Umbilical cord (tissue), 2 donors: ENCODE measurements at places on chromosomes 1 and 21. TPM values are rescaled to one million over a fixed set of nuclear protein-coding genes. Genes with fewer than 3 reads are reported as not detected.

GRCh38 chr1:109659997-109660690, 4.2 kb downstream of the GSTM4 start:
- DNase-seq, result no peak

The C1QTNF12 gene
- not detected for total RNA-seq

The TEDDM1 gene
- 4.6 TPM for total RNA-seq

DNA sequence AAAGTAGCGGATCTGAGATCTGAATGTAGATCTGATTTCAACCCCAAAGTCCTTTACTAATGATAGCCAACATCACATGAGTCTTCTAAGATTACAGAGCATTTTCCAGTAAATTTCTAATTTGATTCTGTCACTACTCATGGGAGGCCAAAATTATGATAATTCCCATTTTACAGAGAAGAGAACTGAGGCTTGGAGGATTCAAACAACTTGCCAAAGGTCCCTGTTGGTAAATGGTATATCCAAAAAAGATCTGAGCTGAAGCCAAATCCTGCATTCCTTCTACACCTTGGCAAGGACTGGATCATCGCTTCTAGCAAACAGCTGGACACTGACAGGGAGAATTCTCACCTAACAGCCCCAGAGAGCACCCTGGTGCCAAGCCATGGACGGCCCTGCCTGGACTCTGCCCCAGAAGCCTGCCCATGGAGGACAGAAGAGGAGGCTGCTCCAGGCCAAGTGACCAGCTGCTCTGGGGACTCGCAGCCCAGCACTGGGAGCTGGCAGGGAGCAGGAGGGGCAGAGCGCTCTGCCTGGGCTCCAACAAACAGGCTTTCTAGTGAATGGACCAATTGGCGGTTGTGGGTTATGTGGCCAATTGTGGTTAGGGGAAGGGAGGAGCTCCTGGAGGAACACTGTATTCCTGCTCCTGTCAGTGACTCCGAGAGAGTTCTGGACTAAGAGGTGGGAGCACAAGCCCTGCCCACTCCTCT, 6.4 kb upstream of the CSF1 start:
- no peak for DNase-seq

The MAP10 gene
- total RNA-seq, result 11.3 TPM
